ENCODE measurements at places on chromosomes 16 and 17.

GRCh38 chr17:65627891-65628643, 66.6 kb upstream of the AXIN2 start:
- DNase-seq: no peak

DNA sequence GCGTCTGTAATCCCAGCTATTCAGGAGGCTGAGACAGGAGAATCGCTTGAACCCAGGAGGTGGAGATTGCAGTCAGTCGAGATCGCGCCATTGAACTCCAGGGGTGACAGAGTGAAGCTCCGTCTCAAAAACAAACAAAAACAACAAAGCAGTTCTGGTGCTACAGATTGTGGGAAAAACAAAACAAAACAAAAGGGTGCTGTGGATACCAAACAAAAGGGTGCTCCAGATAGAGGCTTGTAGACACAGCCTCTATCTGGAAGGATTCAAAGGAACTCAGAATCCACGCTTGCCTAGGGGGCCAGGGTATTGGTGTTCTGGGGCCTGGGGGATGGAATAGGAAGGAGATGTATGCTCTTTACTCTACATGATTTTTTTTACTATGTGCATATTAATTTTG, 2.5 kb downstream of the MYLK3 start:
- DNase-seq: no peak

- DNase-seq: no peak
Observed at GRCh38 chr17:73342050-73342522, 30.3 kb upstream of the CDC42EP4 start.

DNA sequence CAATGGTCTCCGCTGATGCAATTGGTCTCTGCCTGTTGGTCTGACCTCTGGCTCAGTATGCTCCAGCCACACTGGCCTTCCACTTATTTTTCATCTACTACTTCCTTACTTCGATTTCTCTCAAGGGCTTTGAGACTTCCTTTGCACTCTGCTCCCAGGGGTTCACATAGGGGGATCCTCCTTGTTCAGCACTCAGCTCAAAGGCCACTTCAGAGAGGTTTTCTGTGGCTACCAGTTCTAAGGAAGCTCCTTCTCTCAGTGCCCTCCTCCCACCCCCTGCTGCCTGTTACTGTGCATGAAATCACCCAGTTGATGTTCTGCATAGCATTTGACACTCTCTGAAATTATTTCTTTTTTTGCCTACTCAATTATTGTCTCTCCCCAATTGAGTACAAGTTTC, 476.4 kb downstream of the HS3ST3B1 start:
- DNase-seq: no peak

DNA sequence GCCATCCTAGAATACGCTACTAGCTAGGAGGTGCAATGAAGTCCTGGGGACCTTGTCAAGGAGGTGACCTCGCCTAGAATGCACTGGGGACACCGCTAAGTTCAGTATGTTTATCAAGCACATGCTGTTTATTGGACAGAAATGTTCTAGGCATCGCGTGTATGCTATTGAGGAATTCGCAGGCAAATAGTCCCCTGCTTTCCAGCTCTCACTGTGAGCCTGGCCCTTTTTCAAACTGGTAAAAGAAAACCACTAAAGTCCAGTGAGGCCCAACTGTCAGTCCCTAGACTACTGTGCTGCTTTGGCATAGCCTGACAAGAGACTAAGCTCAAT, 1.2 kb upstream of the FAM222B start:
- no peak for DNase-seq
